ENCODE measurements at places on chromosomes 5 and 9. TPM values are rescaled to one million over a fixed set of nuclear protein-coding genes. Genes with fewer than 3 reads are reported as not detected.
A peak's percentile ranks its signal among the peaks of the same experiment; 100 is the strongest.

DNA sequence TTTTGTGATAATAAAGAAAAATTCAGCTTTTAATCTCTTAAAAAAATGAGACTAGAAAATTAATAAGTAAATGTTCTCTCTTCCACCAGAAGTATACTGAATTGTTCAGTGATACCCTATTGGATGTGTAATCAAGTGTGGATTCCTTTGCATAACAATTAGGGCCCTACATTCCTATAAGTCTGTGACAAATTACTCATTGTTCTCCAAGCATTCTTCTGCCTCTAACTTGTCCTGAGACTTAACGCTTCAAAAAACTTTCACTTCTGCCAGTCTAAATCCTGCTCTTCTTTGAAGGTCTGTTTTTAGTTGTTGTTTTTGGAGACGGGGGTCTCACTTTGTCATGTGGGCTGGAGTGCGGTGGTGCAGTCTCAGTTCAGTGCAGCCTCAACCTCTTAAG, 9.2 kb upstream of the DDX46 start:
- no peak for DNase-seq

- DNase-seq = no peak
Observed at GRCh38 chr9:70519912-70520724, 105.7 kb upstream of the KLF9 start.

Gene SERF1A
- 1.8 TPM for total RNA-seq

Gene NELFB
- total RNA-seq = 79.4 TPM

- DNase-seq = no peak
Observed at GRCh38 chr5:117393125-117393524, 818.5 kb upstream of the SEMA6A start.

DNA sequence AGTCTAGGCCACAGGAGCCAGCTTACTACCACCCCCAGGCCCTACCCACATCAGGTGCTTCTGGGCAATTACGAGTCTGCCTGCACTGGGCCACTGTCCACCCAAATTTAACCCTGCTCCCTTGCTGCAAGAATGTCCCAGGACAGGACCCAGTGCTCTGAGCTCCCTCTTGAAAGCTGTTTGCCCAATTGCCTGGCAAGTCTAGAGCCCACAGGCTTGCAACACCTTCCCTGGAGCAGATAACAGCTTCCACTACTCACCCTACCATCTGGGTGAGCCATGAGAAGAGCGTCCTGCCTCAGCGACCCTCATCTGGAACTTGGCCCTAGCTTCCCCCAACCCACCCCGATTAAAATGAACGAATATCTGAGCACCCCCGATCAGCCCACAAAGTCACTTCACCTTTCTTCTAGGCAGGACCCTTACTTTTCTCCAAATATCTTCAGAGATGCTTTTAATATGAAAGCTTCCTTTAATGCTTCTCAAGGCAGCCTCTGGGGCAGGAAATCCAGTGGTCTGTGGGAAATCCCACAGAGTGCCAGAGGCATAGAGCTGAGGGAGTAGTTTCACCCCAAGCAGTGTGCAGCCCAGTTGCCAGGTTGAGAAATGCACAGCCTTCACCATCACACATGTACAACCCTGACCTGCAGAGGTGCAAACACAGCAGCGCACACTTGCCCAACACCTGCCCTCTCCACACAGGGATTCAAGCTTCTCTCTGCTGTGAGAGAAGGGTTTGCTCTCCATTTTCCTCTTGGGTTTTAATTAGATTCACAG, 10.6 kb downstream of the ACSL6 start:
- no peak for DNase-seq

- DNase-seq = no peak
Observed at GRCh38 chr9:137486545-137487453, 27.7 kb upstream of the NSMF start.

GRCh38 chr9:29060041-29060440, 1486.8 kb upstream of the C9orf72 start:
- no peak for DNase-seq

DNA sequence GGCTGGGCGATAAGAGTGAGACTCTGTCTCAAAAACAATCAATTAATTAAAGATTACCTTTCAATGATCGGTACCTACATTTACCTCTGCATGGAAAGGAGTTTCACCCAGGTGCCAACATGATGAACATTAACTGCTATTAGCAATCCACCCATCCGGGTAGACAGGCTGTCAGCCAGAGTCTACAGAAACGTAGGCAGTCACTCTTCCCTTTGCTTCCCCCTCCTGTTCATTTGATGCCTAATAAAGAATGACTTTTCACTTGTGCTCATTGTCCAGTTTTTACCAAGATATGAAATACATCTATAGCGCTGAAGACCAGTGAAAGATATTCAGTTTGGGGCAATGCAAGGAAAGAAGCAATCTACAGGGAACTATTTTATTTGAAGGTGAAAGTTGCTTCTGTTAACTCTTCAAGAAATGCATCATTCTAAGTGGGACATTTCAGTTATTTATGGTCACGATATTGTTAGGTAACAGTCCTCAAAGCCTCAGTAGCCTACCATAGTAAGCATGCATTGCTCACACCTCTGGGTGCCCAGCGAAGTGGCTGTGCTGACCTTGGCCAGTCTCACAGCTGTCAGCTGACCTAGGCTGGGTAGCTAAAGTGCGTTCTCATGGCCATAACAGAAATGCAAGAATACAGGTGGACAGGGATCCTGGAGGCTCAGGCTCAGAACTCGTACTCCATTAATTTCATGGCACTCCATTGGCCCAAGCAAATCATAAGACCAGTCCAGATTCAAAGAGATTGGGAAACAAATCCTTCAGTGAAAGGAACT, 87.2 kb upstream of the DMRT1 start:
- no peak for DNase-seq

- DNase-seq = peak; percentile 36
Observed at GRCh38 chr5:159211729-159212174, 2.4 kb upstream of the RNF145 start.

Gene PRR16
- total RNA-seq = 10.3 TPM

- DNase-seq = no peak
Observed at GRCh38 chr9:90054810-90055209, 450.0 kb downstream of the GADD45G start.

- DNase-seq = peak; percentile 92
Observed at GRCh38 chr9:33374634-33375237, 27.6 kb downstream of the AQP7 start.

GRCh38 chr5:130251931-130252330, 347.7 kb downstream of the CHSY3 start:
- no peak for DNase-seq

DNA sequence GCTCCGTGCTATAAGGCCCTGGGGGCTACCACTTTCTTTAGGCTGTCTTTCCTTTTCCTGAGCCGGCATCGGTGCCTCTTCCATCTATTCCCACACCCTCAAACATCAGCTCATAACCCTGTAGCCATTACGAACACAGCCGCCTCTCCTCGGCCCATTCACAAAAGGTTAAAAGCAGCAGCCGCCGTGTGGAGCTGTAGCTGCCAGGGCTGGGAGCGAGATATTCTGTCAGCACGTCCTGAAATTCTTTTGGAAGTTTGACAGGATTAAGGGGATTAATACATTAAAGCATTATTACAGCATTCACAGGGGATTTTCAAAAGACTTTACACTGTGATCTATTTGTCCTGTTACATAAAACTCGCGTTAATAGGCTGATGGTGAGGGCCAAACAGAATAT, 428.2 kb downstream of the CDK5RAP2 start:
- no peak for DNase-seq

- no peak for DNase-seq
Observed at GRCh38 chr5:92050970-92051369, 667.9 kb upstream of the ARRDC3 start.

Gene NR2F1
- total RNA-seq = 115 TPM

DNA sequence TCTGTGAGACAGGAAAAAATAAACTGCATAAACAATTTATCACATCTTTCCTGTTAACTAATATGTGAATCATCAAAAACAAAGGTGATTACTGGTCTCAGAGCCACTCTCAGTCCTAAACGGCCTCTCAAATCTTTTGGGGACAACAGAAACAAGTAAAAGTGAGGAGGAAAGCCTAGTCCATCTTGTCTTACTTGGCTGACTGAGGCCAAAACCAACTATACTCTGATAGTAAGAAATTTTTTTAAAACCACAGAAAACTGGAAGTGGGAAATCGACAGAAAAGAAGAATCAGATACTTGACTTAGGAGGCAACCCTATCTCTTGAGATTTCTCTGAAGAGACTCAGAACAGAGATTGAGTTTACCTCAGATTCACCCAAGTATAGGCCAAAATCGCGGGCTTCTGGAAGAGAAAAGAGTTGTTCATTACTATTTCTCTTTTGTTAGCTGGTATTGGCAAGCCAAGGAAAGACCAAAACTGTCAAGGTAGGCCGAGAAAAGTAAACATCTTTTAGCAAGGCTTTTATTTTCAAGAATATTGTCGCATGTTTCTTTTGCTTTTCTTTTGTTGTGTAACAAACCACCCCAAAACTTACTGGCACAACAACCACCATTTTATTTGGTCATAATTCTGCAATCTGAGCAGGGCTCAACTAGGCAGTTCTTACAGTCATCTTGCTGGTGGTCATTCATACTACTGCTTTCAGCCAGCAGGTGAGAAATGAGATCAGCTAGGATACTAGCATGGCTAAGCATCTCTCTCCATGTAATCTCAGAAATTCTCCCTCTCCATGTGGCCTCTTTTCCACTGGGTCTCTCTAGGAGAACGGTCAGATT, 46.1 kb downstream of the RFX3 start:
- no peak for DNase-seq

- peak; percentile 72 for DNase-seq
Observed at GRCh38 chr9:21964925-21965385, 29.2 kb downstream of the CDKN2A start.

GRCh38 chr5:9337928-9338595, 207.8 kb downstream of the SEMA5A start:
- no peak for DNase-seq

Gene CBY3
- not detected for total RNA-seq

GRCh38 chr9:120289990-120290975, 289.7 kb downstream of the CDK5RAP2 start:
- no peak for DNase-seq

GRCh38 chr9:123375469-123376132, 19.6 kb downstream of the CRB2 start:
- DNase-seq = no peak

GRCh38 chr5:96343094-96343493, 90.0 kb downstream of the PCSK1 start:
- DNase-seq = no peak

Gene HMGCR
- total RNA-seq = 32.1 TPM

DNA sequence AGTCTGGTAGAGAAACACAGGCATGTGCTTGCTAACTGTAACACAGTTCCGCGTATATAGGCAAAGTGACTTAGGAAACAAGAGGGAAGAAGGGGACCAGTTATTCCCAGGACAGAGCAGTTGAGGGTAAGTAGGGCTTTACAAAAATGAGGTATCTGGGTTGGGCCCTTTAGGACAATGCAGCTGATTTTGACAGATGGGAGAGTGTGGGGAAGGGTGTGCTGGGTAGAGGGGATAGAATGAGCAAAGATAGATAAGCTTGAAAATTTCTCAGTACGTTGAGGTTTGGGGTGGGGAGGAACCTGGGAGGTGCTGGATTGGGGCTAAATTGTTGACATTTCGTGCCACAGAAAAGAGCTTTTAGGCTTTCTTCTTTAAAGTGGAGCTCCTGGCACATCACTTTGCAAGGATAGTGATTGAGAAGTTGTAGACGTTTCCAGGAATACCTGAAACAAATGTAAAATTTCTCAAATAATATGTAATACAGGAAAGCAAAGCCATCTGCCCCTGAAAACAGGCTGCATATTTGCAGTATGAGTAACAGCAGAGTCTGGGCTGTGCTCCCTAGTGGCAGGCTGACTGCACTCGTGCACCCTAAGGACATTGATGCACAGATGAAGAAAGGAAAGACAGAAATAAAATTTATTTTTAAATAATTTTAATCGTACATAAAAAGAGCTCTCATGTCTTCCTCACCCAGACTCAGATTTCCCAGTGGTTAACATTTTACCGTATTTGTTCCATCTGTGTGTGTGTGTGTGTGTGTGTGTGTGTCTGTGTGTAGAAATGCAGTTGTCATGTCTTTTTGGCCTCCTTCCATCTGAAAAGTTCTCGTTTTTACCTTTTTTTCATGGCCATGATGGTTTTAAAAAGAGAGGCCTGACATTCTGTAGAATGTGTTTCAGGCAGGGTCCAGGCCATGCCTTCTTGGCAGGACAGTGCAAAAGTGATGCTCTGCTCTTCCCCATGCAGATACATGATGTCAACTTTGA, 144.9 kb upstream of the DMRT1 start:
- no peak for DNase-seq

- DNase-seq = peak; percentile 58
Observed at GRCh38 chr9:3337515-3338225, 188.1 kb downstream of the RFX3 start.

DNA sequence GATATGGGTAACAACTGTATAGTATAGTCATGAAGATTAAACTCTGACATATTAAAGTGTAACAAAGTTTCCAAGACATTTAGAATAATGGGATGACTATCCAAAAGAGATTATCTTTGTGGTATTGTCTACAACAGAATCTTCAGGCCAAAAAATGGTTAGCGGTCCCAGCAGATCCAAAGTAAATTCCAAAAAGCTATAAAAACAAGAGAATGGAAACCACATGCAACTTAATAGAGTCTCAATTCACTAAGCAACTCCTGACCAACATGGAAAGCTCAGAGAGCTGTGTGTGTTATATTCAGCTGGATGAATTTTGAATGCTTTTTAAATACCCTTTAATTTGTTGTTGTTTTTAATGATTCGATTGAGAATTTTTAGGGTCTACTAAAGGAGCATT, 688.2 kb downstream of the CETN3 start:
- peak; percentile 14 for DNase-seq

Gene CENPH
- 15.6 TPM for total RNA-seq

GRCh38 chr5:62029303-62029702, 276.7 kb upstream of the KIF2A start:
- no peak for DNase-seq

DNA sequence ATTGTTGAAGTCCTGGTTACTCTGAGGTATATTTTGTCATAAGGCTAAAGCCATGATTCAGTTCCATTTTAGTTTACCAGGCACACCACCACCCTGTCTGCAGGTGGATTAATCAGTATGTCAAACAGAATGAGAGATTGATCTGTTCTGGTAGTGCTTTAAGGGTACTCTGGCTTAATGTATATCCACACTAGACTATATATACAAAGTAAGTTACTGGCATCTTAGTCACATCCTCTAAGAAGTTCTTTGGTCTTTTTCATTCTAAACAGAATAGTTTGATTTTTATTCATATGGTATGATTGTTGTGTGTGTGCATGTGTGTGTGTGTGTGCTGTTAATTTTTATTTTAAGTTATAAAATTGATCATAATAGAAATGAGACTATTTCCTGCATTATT, 61.8 kb downstream of the RAB24 start:
- no peak for DNase-seq

Gene NR5A1
- not detected for total RNA-seq

- no peak for DNase-seq
Observed at GRCh38 chr9:87740209-87740608, 14.3 kb downstream of the CTSL start.

DNA sequence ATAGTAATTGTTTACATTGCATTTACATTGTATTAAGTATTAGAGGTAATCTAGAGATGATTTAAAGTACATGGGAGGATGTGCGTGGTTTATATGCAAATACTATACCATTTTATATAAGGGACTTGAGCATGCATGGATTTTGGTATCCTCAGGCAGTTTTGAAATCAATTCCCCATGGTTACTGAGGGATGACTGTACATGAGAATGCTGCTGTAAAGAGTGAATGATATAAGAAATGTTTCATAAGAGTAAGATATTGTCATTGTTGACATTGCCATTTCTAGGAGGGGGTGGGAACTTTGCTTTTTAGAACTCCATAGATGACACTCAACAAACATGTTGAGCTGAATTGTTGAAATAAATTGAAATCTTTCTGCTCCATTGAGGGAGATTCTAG, 185.0 kb downstream of the SEMA6A start:
- DNase-seq = no peak

GRCh38 chr5:146529984-146530383, 14.0 kb upstream of the GPR151 start:
- no peak for DNase-seq

Gene ECSCR
- total RNA-seq = not detected

Gene SLC25A2
- not detected for total RNA-seq

Data from stomach (tissue), 19 donors.